ENCODE measurements at places on chromosomes 12 and 14.

- DNase-seq, result no peak
These were observed 25.4 kb downstream of the CLSTN3 start for GRCh38 chr12:7155471-7156034.

- DNase-seq, result no peak
These were observed 1.9 kb upstream of the MMP17 start for GRCh38 chr12:131826097-131826928.

DNA sequence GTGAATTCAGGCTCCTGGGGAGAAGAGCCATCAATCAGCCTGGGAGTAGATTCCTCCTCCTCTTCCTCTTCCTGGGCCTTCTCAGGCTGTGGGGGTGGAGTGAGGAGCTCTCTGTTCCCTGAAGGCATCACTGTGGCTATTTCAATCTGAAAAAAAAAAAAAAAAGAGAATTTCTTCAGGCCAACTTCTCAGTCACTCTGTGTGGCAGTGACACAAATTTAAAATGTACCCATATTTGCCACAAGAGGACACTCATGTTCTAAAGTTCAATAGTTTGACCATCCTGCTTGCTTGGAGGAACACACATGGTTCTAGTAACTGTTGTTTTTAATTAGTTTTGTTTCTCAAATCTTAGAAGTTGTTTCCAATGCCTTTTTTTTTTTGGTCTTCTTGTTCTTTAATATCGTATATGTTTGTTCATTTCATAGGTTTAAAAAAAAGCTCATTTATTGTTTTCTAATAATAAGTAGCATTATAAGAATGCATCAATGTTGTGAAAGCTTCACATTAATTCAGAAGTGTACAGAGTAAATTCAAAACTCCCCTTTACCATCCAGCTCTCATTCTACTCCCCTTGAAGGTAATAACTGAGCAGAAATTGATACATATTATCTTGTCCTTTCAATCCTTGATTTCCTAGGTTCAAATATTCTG, 23.3 kb upstream of the CCER1 start:
- DNase-seq, result no peak

DNA sequence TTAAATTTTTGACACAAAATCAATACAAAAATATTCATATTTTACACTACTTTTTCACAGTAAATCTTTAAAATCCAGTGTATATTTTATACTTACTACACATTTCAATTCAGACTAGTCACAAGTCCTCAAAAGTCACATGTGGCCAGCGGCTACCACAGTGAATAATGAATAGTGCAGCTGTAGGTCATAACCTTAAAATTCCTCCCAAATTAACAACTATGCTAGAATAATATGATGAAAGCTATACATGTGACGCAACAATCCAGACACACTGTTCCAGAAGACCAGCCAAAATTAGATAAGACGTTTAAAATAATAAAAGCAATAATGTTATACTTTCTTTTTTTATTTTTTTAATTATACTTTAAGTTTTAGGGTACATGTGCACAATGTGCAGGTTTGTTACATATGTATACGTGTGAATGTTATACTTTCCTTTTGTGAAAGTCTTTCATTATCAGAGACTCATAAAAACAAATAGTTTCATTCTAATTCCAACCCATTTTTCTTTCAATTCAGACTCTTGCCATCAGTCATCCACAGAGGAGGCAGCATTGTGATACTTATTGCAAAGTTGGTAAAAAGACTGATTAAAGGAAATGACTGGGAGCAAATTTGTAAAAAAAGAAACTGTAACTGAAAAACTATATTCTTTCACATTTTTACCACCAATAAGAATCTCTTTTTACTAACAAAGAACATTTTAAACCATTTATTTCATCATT, 67.0 kb downstream of the C2CD5 start:
- DNase-seq, result no peak

- no peak for DNase-seq
These were observed 128.7 kb downstream of the RGS6 start for GRCh38 chr14:72060917-72061316.

GRCh38 chr12:68899251-68899771, 33.7 kb downstream of the CPM start:
- no peak for DNase-seq

DNA sequence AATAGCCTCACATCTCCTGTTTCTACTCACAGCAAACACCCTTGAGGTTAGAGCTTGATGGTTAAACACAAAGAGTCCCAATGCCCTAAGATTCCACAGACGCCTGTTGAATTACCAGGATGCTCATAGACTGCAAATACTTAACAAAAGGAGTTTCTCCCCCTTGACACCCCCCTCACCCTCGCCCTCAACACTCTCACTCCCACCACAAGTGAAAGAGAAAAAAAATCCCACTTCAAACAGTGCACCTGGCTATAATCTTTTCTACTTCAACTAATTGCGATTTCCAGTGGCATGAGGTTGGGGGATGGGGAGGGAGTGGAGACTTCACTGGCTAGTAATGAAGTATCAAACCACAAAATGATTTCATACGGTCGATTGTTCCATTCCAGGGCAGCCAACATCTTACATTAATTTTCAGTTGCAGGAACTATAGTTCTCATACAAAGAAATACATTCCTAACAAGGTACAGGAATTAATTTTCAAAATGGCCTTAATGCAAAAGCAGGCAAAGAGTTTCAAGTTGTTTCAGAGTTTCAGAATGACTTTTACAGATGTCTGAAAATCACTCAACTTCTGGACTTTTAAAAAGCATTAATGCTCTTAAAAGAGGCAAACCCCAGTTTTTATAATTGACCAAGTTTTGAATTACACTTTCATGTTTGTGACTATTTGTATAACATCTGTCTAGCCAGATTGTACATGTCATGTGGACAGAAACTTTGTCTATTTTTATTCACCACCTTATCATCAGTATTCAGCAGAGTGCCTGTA, 390.7 kb downstream of the C12orf75 start:
- DNase-seq, result no peak

GRCh38 chr12:3483089-3483488, 7.9 kb upstream of the PRMT8 start:
- DNase-seq, result no peak

DNA sequence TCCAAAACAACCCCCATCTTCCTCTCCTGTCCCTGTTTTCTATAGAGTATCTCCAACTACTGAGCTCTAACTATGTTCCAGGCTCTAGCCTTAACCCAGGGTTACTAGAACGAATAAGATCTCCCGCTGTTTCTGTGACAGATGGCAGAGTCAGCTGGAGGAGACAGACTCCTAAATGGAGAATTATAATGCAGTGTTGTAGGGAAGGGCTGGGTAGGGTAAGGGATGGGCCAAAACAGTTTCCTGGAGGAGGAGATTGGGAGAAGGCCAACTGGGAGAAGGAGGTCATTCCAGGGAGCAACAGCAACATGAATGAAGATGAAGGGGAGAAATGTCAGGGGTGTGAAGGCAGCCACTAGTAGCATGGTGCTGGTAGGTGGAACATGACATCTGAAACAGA, 73.4 kb upstream of the ANO4 start:
- DNase-seq, result no peak

- DNase-seq, result no peak
These were observed 15.9 kb downstream of the FAIM2 start for GRCh38 chr12:49887536-49888401.

DNA sequence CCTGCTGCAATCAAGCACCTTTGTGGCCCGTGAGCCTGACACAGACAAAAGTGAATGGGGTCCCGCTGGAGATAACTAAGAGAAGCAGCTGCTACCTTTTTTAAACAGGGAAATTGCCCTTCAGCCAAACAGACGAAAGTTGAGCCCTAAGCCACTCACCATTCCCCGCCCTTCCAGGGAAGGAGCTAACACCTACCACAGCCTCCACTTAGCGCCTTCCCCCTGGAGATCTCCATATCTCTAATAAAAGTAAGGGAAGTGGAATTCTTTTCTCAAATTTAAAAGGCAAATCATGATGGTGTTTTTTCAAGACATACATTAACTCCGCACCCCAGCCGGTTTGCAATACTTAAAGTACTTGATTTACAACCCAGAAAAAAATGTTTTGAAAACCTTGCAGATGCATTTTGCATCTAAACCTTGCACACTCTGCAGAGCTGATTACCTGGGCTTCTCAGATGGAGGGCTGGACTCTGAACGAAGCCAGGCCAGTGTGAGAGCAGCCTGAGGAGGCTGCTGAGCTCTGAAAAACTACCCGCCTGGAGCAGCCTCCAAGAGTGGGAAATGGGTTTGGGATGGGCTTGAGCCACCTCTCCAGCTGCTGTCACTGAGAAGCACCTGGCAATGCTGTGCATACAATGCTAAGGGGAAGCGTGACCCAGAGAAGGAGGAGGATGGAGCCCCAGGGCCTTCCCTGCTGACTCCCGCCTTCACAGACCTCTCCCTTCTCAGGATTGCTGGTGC, 10.0 kb downstream of the NUAK1 start:
- no peak for DNase-seq

DNA sequence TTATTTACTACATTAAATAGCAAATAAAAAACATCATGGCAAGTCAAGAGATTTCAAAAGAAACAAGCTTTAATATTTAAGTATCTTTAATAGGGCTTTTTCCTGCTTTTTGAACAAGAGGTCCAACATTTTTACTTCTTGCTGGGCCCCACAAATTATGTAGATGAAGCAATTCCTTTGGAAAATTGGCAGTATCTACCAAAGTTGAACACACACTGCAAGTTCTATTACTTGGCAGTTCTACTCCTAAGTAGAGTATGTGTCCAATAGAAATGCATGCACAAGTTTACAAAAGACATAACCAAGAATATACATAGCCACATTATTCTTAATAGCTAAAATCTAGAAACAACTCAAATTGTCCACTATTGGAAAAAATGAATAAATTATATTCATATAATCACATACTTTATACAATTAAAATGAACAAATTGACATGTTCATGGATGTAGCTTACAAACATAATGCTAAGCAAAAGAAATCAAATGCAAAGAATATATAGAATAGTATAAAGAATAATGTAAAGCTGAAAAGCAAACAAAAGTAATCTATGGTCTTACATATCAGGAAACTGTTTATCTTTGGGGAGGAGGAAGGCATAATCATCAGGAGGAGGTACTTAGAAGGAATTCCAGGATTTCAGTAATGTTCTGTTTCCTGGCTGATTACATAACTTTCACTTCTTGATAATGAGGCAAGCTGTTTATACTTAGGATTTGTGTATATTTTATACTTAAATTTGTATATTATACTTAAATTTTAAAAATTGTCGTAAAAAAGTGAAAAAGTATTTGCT, 6.5 kb upstream of the TMBIM4 start:
- no peak for DNase-seq

DNA sequence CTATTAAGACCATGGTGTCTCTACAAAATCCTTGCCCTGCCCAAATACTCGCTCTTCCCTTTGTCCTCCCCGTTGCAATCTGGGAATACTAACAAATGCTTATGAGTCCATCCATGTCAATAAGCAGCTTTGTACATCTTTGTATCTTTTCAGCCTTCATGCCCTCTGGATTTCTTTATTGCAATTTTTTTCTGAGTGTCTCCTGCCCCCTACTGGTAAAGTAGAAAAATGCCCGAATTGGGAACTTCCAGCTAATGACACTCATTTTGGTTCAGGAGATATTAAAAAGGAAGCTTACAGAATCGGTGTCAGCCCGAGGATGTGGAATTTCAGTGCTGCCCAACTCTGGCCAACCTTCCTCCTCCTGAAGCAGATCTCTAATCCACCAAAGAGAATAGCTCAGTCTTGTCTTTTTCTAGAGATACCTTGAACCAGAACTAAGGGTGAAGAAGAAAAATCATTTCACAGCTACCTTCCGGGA, 46.0 kb downstream of the SH2B3 start:
- no peak for DNase-seq

DNA sequence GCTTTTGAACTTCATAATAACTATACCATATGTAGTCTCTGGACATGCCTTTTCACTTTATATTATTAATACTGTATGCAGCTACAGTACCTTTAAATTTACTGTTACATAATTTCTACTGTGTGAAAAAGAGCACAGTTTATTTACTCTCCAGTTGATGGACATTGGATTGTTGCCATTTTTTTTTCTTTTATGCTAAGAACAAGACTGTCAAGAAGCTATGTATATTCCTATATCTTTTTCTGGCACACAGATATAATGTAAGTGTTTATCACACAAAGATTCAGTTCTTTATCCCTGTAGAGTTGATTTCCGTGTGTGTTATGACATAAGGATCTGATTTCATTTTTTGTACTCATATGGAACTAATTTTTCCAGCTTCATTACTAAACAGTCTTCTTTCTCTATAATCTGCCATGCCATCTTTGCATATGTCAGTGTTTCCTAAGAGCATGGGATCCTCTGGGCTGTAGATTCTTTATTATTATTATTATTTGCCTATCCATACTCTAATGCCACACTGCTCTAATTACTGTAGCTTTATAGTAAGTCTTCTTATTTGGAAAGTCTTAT, 593.0 kb upstream of the ATP2B1 start:
- no peak for DNase-seq

DNA sequence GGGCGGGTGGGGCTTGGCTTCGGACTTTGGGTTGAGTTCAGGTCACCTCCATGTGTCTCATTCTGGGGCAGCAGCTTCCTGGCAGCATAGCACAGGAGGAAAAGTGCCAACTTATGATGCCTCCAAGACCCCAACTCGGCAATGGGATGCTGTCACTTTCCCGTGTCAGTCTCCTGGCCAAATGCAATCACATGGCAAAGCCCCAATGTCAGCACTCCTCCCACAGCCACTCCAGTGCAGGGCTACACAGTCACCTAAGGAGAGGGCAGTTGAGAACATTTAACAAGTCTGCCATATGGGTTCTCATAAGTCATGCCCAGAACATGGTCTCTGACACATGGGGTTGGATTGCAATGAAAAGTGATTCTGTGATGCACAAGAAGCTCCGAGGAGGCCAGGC, 26.7 kb downstream of the ELK3 start:
- DNase-seq, result no peak

DNA sequence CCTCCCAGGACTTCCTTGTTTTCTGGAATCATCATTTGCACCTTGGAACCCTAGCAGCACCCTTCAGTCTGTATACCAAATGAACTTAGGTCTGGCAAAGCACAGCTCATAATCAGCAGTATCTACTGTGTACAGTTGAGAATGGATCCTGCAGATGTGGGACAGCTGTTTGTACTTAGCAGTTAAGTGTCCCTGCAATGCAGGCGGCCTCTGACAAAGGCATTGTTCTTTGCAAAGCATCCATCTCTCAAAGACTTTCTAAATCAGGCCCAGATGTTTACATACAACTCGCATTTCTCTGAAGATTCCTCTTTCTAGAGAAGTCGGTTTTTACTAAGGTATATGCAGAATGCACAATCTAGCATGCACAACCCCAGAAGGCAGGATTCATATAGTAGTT, 170.5 kb upstream of the RBM19 start:
- no peak for DNase-seq

DNA sequence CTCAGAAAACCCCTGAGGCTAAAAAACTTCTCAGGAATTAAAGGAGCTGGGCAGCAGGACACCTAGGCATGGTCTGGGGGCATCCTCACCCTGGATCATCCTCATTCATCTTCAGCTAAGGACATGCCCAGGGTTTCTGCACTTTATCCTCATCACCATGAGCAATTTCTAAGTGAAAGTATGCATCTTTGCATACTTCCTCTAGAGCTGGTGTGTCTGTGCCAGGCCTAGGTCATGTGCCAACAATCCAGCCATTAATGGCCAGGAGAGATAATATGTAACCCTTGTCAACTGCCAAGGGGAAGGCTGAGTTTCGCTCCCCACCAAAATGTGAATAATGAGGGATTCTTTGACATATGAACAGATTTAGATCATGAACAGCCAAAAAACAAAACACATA, 160.5 kb downstream of the KITLG start:
- no peak for DNase-seq
